Endothelial cell (in vitro differentiated cells): ENCODE measurements at places on chromosomes 2 and 18. TPM values are rescaled to one million over a fixed set of nuclear protein-coding genes. Genes with fewer than 3 reads are reported as not detected.

The CCDC85A gene
- 16.4 TPM for total RNA-seq

The KCNE4 gene
- 0.46 TPM for total RNA-seq

The PSMA8 gene
- not detected for total RNA-seq

The ANKRD29 gene
- total RNA-seq: not detected

The HES6 gene
- total RNA-seq: 5.0 TPM

The MAP4K4 gene
- 427 TPM for total RNA-seq

The HOXD4 gene
- 3.5 TPM for total RNA-seq

The GRHL1 gene
- 1.7 TPM for total RNA-seq

The FAM110C gene
- 0.08 TPM for total RNA-seq

The CNDP1 gene
- total RNA-seq: not detected

The CIDEA gene
- 0.97 TPM for total RNA-seq

The KCNK3 gene
- not detected for total RNA-seq

The PLGLB1 gene
- total RNA-seq: 1.1 TPM

The COQ10B gene
- total RNA-seq: 22.1 TPM

The PLB1 gene
- total RNA-seq: 3.2 TPM

The LAMA3 gene
- total RNA-seq: 1.7 TPM

The GRP gene
- total RNA-seq: not detected

The ACTG2 gene
- 8.3 TPM for total RNA-seq

The HNRNPLL gene
- total RNA-seq: 57.1 TPM

The PRKD3 gene
- total RNA-seq: 71.3 TPM

The TTC27 gene
- total RNA-seq: 12.7 TPM

The SLC38A11 gene
- total RNA-seq: not detected

The AQP12B gene
- not detected for total RNA-seq

The CXCR4 gene
- 255 TPM for total RNA-seq
